Renal pelvis (tissue), 12 donors: ENCODE measurements at places on chromosomes 16 and 17.

GRCh38 chr17:9044772-9045463 is 23.6 kb downstream of the NTN1 start:
- no peak for DNase-seq

DNA sequence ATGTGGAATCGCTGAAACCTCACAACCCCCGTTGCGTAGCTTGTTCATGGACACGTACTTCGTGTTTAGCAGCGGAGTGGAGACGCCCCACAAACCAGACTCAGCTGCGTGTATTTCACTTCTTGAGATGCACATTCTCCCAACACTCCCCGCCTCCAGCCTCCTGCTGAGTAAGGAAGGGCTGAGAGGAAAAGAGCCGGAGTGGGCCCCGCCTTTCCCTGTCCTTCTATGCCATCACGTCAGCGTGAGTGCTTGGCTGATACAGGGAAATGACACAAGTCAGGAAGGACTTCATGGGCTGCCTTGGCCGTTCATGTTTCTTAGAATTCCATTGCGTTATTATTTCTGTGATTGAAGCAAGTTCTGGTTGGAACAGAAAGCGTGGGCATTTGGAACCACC is 68.6 kb upstream of the CBX4 start:
- DNase-seq, result no peak

- DNase-seq, result no peak
Observed at GRCh38 chr16:4830408-4830807, 16.7 kb downstream of the GLYR1 start.

DNA sequence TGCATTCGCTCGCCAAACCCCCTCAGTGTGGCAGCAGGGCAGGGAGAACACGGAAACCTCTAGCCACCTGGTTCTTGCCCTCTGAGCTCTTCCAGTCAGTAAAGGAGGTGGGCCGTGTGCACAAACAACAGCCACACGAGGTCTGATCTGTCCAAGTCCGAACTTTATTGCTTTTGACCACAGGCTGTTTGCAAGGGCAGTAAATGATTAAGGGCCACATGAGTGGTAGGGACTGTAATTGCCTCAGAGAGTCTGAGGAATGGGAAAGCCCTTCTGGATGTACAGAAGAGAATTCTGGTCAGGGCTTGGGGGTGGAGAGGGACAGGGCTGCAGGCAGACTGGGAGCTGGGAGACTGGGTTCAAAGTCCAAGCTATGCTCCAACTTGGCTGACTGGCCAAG is 75.7 kb upstream of the LHX1 start:
- DNase-seq, result no peak

DNA sequence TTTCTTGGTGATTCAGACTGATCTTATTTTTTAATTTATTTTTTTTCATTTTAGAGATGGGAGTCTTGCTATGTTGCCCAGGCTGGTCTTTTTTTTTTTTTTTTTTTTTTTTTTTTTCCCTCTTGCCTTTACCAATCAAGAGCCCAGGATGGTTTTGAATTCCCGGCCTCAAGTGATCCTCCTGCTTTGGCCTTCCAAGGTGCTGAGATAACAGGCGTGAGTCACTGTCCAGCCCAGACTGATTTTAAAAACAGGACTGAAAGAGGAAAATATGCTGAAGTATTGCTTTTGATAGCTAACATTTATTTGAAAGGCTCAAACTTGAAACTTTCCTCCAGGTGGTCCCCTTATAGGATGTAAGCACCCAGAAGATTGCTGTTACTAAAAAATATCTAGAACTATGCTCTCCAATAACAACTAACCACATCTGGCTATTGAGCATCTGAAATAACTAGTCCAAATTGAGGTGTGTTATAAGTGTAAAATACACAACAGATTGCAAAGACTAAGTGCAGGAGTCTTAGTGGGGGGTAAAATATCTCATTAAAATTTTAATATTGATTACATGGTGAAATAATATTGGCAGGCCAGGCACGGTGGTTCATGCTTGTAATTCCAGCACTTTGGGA is 15.8 kb upstream of the BRIP1 start:
- DNase-seq, result no peak

DNA sequence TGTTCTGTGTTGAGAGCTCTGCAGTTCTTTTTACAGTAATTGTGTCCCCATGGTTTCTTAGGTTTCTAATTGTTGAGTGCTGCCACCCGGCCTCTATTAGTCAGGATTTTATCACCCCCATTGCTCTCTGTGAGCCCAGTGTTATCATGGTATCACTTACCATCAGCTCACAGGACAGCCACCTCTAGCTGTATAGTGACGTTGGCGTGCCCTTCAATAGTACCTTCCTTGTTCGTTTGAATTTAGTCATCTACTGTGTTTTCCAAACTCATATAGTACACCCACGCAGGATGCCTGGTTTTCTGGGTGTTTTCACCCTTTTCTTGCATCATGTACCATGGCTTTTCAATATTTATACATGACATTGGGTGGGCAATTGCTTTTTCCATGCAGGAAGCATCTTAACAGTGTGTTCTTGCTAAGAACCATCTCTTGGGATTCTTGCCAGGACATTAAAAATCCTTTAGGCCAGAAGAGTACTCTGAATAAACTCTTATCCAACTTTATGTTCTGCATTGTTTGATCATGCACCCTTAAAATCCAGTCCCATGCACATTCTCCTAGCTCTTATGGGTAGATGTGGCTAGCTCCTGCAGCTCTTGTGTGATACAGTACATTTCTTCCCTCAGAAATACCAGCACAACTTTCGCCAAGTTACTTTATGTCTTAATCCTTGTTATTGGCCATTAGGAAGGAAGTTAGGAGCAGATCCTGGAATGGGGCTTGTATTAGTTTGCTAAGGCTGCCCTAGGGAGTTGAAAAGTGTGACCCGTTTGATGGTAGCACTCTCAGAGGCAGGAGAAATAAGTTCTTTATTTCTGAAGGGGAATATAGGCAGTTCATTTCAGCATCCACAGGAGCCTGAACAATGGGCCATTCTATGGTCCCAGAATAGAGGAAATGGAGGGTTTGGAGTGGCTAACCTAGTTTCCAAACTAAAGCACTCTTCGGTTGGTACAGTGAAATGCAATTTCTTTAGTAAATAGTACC is 11.3 kb upstream of the ABCA10 start:
- no peak for DNase-seq

GRCh38 chr16:73064212-73064993 is 16.5 kb upstream of the ZFHX3 start:
- DNase-seq, result no peak

DNA sequence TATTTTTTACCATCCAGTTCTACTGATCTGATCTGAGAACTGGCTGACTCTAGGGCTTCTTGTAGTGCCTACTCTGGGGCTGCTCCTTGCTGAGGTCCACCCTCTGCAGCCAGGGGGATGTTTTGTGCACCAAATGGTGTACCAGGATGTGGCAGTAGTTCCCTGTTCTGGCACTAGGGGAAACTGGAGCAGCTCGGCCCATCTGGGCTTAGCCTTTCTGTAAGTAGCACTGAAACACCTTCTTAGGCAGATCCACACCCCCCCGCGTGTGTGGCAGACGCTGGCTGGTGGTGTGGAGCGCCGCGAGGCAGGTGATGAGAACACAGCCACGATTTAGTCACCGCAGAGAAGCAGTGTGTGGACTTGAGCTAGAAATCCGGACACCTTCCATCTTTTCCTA is 17.0 kb downstream of the DUSP14 start:
- no peak for DNase-seq

GRCh38 chr17:1909985-1910384 is 80.2 kb downstream of the RPA1 start:
- no peak for DNase-seq

GRCh38 chr17:59093702-59094231 is 12.9 kb downstream of the TRIM37 start:
- DNase-seq, result peak; percentile 73

DNA sequence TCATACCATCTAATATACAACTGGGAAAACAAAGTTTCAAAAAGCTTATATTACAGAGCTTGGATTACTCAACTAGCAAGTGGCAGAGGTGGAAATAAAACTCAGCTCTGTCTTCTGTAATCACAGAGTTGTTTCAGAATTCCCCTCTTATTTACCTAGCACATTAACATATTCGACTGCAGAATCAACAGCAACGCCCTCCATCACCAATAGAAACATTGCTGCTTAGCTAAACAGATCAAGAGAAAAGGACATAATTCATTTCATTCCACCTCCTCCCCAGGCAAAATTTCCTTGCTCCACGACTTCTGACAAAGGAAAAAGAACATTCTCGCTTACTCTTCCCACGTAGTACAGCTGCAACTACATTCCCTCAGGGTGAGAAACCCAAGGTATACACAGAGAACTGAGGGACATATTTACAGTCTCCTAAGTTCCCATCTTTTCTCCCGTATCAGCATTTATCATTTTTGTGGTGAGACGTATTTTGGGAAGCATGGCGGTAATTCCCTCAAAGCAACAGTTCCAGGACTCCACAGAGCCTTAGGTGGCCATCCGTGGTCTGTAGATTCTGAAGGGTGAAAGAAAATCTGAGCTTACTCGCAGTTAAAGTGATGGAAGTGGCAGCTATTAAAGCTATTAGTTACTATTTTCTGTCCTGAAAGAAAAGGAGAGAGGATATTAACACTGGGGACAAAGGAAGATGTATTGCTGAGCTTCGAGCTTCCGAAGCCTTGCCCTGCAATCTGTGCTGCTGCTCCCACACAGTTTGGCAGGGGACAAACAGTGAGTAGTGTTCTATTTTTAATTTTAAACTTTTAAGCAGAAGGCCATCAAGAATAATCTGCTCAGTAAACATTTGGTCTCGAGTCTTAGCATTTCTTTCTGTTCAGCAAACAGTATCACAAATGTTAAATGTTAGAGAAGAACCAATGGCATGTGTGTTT is 1296.2 kb downstream of the CDH8 start:
- no peak for DNase-seq

DNA sequence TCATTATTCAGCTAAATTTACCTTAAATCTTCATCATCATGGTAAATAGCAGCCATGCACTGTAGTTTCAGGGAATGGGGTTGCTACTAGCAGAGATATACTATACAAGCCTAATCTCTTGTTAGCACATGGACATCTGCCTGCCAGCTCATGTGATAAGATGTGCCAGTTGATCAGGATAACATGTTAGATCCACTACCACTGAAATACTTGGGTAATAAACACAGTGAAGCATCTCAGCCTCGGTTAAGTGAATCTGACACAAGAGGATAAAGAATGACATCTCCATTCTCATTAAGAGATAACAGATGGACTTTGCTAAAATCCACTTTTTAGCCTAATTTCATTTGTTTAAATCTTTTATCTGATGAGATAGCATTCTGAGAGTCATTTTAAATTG is 256.1 kb downstream of the CDH8 start:
- no peak for DNase-seq

- no peak for DNase-seq
Observed at GRCh38 chr17:33944412-33944811, 310.7 kb upstream of the CCL2 start.

- DNase-seq, result peak; percentile 10
Observed at GRCh38 chr16:69276148-69277115, 34.7 kb upstream of the VPS4A start.

GRCh38 chr17:13593757-13594156 is 8.0 kb downstream of the HS3ST3A1 start:
- DNase-seq, result no peak

DNA sequence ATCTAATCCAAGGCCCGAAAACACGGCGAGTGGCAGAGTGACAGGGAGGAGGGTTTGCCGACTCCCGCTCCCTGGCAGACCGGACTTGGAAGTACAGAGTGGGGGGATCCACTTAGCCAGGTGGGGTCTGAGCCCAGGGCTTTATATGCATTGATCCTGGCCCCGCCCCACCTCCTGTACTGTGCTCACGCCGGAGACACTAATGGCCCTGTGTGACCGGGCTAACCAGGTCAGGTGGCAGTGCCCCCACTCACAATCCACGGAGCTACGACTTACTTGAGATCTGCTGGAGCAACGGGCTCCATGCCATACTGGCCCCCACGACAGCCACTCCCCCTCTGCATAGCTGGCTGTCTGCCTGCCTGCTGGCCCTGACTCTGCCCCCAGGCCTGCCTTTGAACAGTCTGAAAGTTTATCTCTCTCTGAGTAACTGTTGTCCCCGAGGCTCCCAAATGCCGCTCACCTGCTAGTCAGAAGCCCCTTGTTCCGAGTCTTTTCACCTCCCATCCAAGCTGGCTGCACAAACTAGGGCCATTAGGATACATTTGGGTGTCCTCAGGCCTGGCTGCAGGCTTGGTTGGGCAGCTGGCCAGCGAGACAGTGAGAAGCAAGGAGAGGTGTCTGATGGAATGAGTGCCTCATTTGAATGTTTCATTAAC is 28.0 kb downstream of the CACNA1G start:
- DNase-seq, result no peak

DNA sequence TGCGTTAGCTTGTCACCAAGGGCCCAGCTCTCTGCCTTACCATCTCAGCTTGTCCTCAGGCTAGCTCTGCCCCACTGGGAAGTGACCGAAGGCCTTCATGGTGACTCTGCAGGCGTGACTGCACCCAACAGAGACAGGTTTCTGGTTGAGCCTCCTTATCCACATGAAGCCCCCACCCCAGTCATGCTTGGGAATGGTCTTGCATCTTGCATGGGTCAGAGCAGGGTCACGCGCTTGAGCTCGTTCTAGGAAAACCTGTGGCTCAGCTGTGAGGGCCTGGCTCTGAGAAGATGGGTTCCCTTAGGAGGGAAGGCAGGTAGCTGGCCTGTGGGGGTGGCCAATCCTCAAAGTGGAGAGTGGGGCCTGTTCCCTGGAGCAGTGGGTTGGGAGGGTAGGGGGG is 122.8 kb downstream of the BANP start:
- no peak for DNase-seq

DNA sequence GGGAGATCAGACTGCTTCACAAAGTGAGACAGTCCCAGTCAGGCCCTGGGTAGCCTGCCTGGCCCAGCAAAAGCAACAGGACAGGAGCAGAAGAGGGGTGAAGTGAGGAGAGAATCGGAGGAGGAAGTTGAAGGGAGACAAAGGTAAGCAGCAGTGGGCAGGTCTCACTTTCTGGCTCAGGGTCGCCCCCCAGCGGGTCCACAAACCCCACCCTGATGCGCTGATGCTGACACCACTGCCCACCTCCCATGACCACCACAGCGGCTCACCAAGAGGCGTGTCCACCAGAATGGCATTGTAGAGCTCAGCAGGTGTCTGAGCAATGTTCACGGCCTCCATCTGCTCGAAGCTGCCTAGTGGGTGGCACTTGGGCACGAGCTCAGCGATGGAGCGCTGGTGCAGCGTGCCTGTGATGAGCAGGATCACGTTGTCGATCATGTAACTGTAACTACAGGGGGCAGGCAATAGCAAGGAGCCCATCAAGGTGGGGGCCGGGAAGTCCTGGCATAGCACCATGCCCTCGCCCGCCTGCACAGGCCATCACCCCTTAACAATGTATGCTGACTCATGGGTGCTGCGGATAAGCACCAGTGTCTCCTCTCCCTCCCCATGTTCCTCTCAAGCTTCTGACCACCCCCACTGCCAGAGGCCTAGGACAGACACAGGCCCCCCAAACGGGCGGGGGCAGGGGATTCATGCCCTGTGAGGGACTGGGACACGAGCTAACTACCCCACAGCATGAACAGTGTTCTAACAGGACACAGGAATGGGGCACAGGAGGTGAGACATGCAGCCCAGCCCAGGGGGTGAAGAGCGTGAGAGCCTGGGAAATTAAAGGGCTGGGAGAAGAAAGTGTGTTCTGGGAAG is 13.6 kb downstream of the HSD11B2 start:
- DNase-seq, result no peak

- DNase-seq, result no peak
Observed at GRCh38 chr17:73311428-73311780, 397 bp downstream of the CDC42EP4 start.

- no peak for DNase-seq
Observed at GRCh38 chr16:16940351-16940750, 530.4 kb downstream of the XYLT1 start.
